Calu3 (cell line): ENCODE measurements at places on chromosomes 2 and 18. TPM values are rescaled to one million over a fixed set of nuclear protein-coding genes. Genes with fewer than 3 reads are reported as not detected.

- DNase-seq: no peak
Measured at GRCh38 chr2:23476786-23477185, 91.8 kb downstream of the KLHL29 start.

DNA sequence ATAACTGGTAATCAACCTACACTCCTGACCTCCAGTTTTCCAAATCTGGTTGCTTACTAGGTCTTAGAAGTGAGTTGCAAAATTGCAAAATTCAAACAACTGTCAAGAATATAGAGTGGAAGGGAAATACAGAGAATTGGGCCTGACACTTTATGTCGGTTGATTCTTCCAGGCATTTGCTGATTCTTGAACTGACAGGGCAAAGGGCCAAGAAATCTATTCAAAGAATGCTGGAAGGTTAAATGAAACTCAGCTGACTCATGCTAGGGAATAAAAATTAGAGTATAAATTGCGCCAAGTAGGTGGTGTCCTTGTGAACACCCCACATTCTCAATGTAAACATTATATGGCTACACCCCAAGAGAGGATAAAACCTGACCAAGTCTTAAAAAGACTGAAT lies 21.5 kb upstream of the ZSCAN30 start:
- DNase-seq: no peak

DNA sequence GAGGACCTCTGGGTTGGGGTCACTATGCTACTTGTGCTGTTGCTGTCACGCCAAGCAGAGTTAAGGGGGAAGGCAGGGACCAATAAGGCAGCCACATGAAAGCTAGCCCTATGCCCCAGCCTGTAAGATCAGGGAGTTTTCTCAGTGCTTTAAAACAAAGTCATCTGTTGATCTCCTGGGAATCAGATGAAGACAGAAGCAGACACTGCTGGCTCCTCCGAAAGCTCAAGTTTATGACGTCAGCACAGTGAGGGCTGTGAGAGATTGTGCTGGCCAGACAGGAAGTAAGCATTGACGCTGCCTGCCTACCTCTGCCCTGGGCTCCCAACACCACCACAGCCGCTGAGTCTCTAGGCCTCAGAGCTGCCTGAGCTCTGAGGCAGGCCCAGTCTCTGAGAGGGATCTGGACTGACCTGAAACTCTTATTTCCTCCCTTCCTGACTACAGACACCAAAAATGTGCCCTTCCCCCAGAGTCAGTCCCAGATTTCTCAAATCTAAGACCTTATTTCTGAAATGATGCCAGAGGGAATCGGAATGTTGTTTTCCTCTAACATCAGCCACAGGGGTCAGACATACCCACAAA lies 118.1 kb upstream of the EPAS1 start:
- no peak for DNase-seq

- DNase-seq: peak; percentile 80
Measured at GRCh38 chr2:160918906-160919503, 241.2 kb upstream of the TANK start.

- no peak for DNase-seq
Measured at GRCh38 chr2:136206613-136207012, 88.7 kb upstream of the CXCR4 start.

Gene PDE6D
- 25.8 and 30.6 TPM in 2 replicates for total RNA-seq

Gene G6PC2
- not detected in 2 replicates for total RNA-seq

GRCh38 chr18:58362027-58362575 lies 266.8 kb downstream of the ALPK2 start:
- no peak for DNase-seq

Gene REG3G
- not detected in 2 replicates for total RNA-seq

GRCh38 chr18:37572736-37573135 lies 7.1 kb upstream of the CELF4 start:
- no peak for DNase-seq

GRCh38 chr18:36442717-36443116 lies 145.2 kb downstream of the FHOD3 start:
- no peak for DNase-seq

GRCh38 chr2:2586068-2586776 lies 255.1 kb upstream of the MYT1L start:
- DNase-seq: no peak

DNA sequence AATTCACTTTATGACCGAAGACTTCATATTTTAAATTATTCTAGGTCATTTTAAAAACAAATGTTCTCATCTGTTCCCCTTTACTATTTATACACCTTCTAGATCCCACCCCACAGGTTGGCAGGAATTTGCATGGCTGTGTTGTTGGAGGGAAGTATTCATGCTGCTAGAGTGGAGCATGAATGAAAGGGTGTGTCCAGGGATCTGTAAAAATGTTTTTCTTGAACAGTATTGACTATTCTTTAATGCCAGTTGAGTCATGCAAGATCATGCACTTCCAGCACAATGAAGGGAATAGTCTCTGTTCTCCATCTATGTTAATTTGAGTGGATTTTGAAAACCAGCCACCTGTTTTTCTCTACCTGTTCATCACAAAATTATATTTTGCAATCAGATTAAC lies 52.0 kb upstream of the COL3A1 start:
- no peak for DNase-seq

Gene RTP5
- not detected in 2 replicates for total RNA-seq

DNA sequence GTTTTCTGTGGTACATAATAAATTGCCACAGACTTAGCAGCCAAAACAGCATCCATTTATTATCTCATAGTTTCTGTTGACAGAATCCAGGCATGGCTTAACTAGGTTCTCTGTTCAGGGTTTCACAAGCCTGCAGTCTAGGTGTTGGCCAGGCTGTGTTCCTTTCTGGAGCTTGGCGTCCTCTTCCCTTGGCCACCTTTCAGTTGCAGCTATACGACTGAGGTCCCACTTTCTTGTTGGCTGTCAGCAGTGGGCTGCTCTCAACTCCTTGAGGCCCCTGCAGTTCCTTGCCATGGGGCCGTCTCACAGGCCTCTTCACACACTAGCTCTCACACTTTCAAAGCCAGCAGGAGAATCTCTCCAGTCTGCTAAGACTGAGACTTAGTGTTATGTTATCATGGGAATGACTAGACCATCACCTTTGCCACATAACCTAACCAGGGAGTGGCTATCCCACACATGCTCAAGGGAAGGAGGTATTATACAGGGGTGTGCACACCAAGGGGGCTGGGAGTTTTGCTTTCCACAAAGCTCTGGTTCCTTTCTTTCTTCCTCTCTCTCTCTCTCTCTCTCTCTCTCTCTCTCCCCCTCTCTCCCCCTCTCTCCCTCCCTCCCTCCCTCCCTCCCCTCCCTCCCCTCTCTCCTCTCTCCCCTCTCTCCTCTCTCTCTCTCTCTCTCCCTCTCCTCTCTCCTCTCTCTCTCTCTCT lies 15.8 kb downstream of the RIOK3 start:
- DNase-seq: no peak

- no peak for DNase-seq
Measured at GRCh38 chr18:9901377-9901776, 12.4 kb upstream of the VAPA start.

DNA sequence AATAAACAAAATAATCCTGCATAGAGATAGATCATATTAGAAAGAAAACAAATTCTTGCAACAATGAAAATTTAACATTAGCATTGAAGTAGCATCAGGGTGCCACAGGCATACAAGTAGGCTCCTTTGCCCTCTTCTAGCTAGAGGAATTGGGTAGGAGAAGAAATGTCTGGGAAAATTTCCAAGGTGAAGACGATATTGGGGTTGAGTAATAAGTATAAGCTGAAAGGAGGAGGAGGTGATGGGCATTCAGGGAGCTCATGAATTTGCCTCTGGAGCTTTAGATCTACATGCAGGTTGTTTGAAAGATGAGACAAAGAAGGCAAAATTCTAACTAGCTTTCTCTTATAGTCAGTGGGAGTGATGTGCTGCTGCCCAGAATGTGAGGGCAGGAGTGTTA lies 504.9 kb downstream of the CCDC85A start:
- DNase-seq: no peak

Gene GPR75
- 5.4 and 7.5 TPM in 2 replicates for total RNA-seq

GRCh38 chr18:44539926-44540325 lies 140.8 kb upstream of the SETBP1 start:
- DNase-seq: no peak

Gene HRH4
- total RNA-seq: 0.09 TPM in 1 of 2 replicates, not detected in the other

Gene DPP4
- 27.6 TPM in 2 replicates for total RNA-seq

DNA sequence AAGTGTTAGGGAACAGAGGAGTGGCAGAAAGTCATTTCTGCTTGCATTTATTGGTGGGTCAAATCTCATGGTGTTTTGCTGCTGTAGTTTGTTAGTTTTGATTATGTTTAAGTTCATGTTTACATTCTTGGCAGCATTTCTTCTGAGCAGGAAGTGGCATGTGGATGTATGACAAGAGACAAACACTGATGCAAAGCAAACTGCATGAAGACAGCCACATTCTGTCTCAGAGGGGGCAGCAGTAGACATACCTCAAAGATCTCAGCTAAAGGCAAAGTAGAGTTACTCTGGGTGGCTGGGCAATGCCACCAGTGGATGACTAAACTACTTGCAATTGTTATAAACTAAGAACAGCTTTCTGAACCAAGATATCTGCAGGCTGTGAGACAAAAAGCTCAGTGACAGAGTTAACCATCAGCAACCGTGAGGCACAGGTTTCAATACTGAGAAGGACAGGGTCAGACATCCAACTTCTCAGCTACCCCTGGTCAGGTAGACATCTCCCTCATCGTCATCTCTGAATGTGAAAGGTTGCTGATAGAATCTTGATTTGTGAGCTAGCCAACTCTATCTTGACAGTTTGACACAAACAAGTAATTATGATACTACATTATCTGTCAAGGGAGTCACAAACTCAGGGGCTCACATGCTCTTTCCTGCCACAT lies 16.4 kb downstream of the GALNT3 start:
- no peak for DNase-seq
